HFFc6 (cell line): ENCODE measurements at places on chromosomes 12 and 14. TPM values are rescaled to one million over a fixed set of nuclear protein-coding genes. Genes with fewer than 3 reads are reported as not detected.

GRCh38 chr12:172732-173161 lies 41.2 kb downstream of the SLC6A12 start:
- DNase-seq, result no peak
- no peak overlapping the region for H3K4me3 ChIP-seq
- H3K4me1 ChIP-seq, result peaks cover 30% of the 10 kb centered on the region
- H3K27ac ChIP-seq, result no peak overlapping the region
- H3K36me3 ChIP-seq, result no peaks in the 10 kb centered on the region

- DNase-seq, result no peak
- no peak overlapping the region for H3K27ac ChIP-seq
- H3K4me1 ChIP-seq, result peaks cover 9% of the 10 kb centered on the region
- H3K27me3 ChIP-seq, result peaks cover 1% of the 10 kb centered on the region
Observed at GRCh38 chr12:121453629-121454028, 53.7 kb downstream of the RNF34 start.

The RBM19 gene
- 28.1 to 29.3 TPM (median 29.3 TPM) in 3 replicates for total RNA-seq

The PTPRO gene
- 0.07 to 0.44 TPM in 2 of 3 replicates, not detected in the other for total RNA-seq

DNA sequence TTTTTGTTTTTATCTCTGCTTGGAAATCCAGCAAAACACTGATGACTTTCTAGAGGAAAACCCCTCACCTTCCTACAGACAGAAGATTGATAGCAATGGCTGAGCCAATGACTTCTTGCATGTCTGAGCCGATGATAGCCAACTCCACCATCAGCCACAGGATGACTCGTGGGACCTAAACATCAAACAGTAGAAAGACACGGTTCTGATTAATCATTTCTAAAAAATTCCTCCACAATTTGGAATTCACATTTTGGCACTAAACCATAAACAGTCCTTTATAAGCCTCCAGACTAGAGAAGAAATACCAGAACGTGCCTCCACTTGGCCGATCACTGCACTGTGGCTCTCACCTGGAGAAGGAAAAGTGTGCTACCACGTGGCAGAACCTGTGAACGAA lies 25.9 kb downstream of the SLC11A2 start:
- peaks cover 1% of the 10 kb centered on the region; the same call in 1 of the 2 replicates for H3K27me3 ChIP-seq
- no peak overlapping the region; the same call in 1 of the 2 replicates for H3K27ac ChIP-seq
- H3K36me3 ChIP-seq, result peaks cover 25% of the 10 kb centered on the region
- H3K4me3 ChIP-seq, result no peak overlapping the region
- peak; percentile 51 for DNase-seq

The DEGS2 gene
- not detected in 3 replicates for total RNA-seq

- H3K4me1 ChIP-seq, result peaks cover 41% of the 10 kb centered on the region
- no peak for DNase-seq
- H3K27ac ChIP-seq, result peak within 1 kb of the TSS; percentile 97
- peaks cover 10% of the 10 kb centered on the region for H3K27me3 ChIP-seq
Observed at GRCh38 chr14:32201816-32202490, at the start of gene RNU6-7. Gene RNU6-7 (plus strand): TSS chr14:32202045.

The OR6C2 gene
- not detected in 2 replicates for total RNA-seq

- DNase-seq, result no peak
- H3K27ac ChIP-seq, result no peak overlapping the region
- peaks cover 18% of the 10 kb centered on the region for H3K27me3 ChIP-seq
- no peak overlapping the region for H3K4me3 ChIP-seq
Observed at GRCh38 chr14:24314377-24315193, 3.3 kb downstream of the LTB4R start.

- H3K36me3 ChIP-seq, result no peaks in the 10 kb centered on the region
- no peak for DNase-seq
- no peaks in the 10 kb centered on the region for H3K27me3 ChIP-seq
- H3K27ac ChIP-seq, result peak overlapping the region; percentile 57
Observed at GRCh38 chr12:93122569-93123091, 193.5 kb upstream of the EEA1 start.

- no peak overlapping the region for H3K27ac ChIP-seq
- H3K36me3 ChIP-seq, result no peaks in the 10 kb centered on the region
- peaks cover 10% of the 10 kb centered on the region; the same call in 1 of the 2 replicates for H3K4me1 ChIP-seq
- H3K4me3 ChIP-seq, result no peak overlapping the region
- DNase-seq, result no peak
Observed at GRCh38 chr14:37641117-37641516, 45.7 kb downstream of the TTC6 start.

The CLEC1A gene
- 0.18 and 0.71 TPM in 2 replicates for total RNA-seq

The RFX4 gene
- not detected in 3 replicates for total RNA-seq

DNA sequence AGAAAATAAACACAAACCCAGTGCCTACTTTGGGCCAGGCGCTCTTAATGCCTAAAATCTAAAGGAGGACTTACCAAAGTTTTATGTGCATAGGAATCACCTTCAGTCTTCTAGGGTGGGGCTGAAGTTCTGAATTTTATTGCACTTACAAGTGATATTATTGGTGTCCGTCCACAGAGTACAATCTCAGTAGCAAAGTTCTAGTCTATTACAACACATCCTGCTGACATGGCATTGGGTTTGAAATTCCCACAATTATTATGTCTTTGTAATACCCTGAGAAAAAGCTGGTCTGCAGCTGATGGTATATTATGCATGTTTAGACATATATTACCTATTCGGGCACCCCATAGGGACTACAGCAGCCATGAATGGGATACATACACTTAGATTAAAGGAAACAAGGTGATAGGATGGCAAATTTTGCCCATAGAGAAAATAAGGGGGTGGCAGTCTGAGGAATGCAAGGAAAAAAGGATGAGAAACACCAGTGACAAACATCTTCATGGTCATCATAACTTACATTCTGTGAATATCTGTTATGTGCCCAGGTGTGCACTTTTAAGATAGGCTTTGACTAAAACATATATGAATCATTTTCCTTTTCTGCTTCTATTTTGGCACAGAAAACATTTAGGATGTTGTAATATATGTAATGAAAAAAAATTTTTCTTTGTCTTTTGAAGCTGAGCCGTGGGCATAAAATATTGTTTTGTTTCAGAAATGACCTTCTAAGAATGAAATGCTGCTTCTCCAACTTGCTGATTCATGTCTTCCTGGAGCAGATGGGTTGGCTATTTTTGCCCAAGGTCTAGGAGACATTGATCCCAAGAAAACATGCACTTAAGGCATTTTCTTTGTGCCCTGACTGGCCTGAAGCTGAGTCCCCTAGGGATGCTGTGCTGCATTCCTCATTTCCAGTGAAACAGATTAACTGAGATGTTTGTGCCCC lies 27.2 kb upstream of the ALG10 start:
- no peak overlapping the region for H3K27ac ChIP-seq
- DNase-seq, result no peak
- H3K4me3 ChIP-seq, result no peak overlapping the region

DNA sequence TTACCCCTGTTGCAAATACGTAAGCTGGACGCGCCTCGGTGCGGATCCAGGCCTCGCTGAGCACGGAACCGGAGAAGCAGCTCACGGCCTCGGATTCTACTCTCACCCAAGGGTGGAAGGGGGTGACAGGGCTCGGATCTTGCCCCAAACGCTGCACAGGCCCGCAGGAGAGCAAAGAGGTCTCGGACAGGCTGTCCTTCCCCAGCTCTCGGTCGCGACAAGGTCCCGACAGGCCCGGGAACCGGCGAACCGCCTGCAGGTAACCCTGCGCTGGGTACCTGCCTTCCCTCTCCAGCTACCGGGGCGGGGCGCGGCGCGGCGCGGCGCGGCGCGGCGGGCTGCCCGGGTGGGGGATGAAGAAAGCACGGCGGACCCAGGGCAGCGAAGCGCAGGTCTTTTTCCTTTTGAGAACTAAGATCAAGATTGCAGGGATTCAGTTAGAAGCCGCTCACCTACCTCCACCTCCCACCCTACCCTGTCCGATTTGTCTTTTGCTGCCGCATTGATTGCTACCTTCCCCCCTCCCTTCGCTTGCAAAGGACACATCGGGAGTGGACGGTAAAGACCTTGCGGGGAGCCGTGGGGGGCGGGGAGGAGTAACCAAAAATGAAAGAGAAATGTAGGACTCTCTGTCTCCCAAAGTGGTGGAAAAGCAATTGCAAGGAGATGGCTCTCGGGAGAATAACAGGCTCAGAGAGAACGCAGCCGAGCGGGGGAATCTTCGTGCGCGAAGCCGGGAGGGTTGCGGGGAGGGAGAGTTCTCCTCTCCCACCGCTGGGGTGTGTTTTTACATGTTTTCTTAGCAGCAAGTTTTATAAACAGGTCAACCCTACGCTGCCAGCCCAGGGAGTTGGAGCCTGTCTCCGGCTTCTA lies 8.4 kb upstream of the TBX3 start:
- peak overlapping the region; percentile 100 for H3K27ac ChIP-seq
- peaks cover 5% of the 10 kb centered on the region for H3K27me3 ChIP-seq
- peaks cover 63% of the 10 kb centered on the region for H3K4me1 ChIP-seq
- no peaks in the 10 kb centered on the region for H3K36me3 ChIP-seq
- peak overlapping the region; percentile 96 for H3K4me3 ChIP-seq

GRCh38 chr12:111339321-111339938 lies 29.5 kb downstream of the PHETA1 start:
- H3K27ac ChIP-seq, result no peak overlapping the region
- no peaks in the 10 kb centered on the region for H3K36me3 ChIP-seq
- no peak for DNase-seq
- H3K27me3 ChIP-seq, result peaks cover 27% of the 10 kb centered on the region

The CCDC196 gene
- not detected in 3 replicates for total RNA-seq

GRCh38 chr14:76257111-76257803 lies 105.5 kb downstream of the GPATCH2L start:
- DNase-seq, result no peak
- no peaks in the 10 kb centered on the region for H3K4me1 ChIP-seq
- no peaks in the 10 kb centered on the region for H3K36me3 ChIP-seq
- H3K27ac ChIP-seq, result no peak overlapping the region

DNA sequence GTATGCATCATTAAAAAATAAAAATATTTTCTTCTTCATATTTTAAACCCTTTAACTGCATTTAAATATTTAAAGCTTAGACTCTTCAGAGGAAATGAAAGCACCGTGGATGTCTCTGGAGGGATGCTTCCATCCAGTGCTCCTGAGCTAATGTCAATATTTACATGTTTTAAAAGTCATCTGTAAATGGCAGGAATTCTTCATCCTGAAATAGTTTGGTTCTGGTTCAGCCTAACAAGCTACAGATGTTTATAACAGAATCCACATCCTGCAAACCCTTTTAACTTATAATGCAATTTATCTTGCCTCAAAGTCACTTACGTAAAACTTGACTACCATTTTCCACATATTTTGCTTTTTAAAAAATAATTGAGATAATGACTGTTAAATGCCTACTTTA lies 1207.3 kb downstream of the SLC16A7 start:
- DNase-seq, result no peak
- H3K4me1 ChIP-seq, result no peaks in the 10 kb centered on the region
- H3K27ac ChIP-seq, result no peak overlapping the region

The TSHR gene
- not detected in 3 replicates for total RNA-seq

- DNase-seq, result no peak
- peaks cover 31% of the 10 kb centered on the region for H3K4me1 ChIP-seq
- no peak overlapping the region for H3K4me3 ChIP-seq
- peaks cover 17% of the 10 kb centered on the region for H3K36me3 ChIP-seq
Observed at GRCh38 chr14:64708148-64709004, 4.2 kb downstream of the PLEKHG3 start.

- no peaks in the 10 kb centered on the region for H3K36me3 ChIP-seq
- H3K27ac ChIP-seq, result no peak overlapping the region
- peaks cover under 1% of the 10 kb centered on the region for H3K27me3 ChIP-seq
- no peak overlapping the region for H3K4me3 ChIP-seq
- peaks cover 31% of the 10 kb centered on the region for H3K4me1 ChIP-seq
Observed at GRCh38 chr12:113724794-113725556, 241.2 kb downstream of the RBM19 start.

GRCh38 chr14:33359288-33359881 lies 420.7 kb downstream of the NPAS3 start:
- DNase-seq, result no peak
- no peaks in the 10 kb centered on the region for H3K4me1 ChIP-seq
- H3K4me3 ChIP-seq, result no peak overlapping the region
- H3K27ac ChIP-seq, result no peak overlapping the region
- H3K27me3 ChIP-seq, result peaks cover 12% of the 10 kb centered on the region

The CMKLR1 gene
- not detected in 3 replicates for total RNA-seq

DNA sequence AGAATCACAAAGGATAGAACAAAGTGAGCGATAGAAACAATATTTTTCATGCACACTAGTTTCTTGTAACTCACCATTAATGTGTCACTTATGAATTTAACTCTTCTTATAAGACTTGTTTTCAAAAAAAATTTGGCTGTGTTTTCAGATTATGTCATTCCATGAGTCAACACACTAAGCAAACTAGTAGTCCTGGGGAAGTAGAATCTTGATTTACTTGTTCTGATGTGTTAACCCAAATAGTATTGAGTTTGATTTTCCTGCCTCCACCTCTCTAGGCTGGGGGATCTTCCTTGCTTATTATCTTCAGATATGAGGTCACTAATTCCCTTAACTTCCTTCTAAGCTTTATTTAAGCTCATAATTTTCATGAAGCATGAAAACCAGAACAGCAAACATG lies 151.0 kb upstream of the SEL1L start:
- no peaks in the 10 kb centered on the region for H3K4me1 ChIP-seq
- no peak overlapping the region for H3K27ac ChIP-seq
- no peak overlapping the region for H3K4me3 ChIP-seq
- no peaks in the 10 kb centered on the region for H3K27me3 ChIP-seq
- H3K36me3 ChIP-seq, result no peaks in the 10 kb centered on the region

DNA sequence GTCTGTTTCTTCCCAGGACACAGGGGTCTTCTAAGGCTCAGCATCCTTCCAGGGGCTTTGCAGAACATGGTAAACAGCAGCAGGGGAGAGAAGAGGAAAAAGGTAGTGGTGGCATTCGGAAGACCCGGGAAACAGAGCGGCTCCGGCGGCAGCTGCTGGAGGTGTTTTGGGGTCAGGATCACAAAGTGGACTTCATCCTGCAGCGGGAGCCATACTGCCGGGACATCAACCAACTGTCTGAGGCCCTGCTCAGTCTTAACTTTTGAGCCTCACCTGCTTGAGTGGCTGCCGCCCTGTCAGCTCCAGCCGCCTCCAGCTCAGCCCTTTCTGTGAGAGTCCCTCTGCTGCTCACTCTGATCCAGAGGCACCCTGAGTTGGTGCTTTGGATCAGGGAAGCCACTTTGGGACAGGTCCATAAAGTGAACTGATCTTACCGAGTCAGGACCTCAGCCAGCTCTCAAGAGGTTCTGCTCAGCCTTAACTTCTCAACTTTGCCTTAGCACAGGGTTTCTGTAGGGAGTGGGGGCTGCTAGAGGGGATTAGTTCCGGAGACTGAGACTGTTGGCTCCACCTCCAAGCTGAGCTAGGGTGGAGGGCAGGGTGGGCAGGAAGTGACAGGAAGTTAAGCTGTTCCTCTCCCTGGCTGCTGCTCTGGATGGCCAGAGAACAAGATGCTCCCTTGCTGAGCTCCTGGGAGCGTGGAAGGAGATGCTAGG lies 5.4 kb downstream of the SDR39U1 start:
- peaks cover 46% of the 10 kb centered on the region for H3K4me1 ChIP-seq
- peaks cover 6% of the 10 kb centered on the region for H3K27me3 ChIP-seq
- peaks cover 25% of the 10 kb centered on the region for H3K36me3 ChIP-seq
- peak overlapping the region; percentile 57; the same call in 1 of the 2 replicates for H3K27ac ChIP-seq

The CIROP gene
- total RNA-seq, result not detected in 3 replicates
